ENCODE measurements at places on chromosomes 6 and 20. TPM values are rescaled to one million over a fixed set of nuclear protein-coding genes. Genes with fewer than 3 reads are reported as not detected.

CTCFL gene
- total RNA-seq = 0.90 TPM

BPI gene
- not detected for total RNA-seq

GPR63 gene
- total RNA-seq = 5.9 TPM

SFT2D1 gene
- total RNA-seq = 39.1 TPM

DNAH8 gene
- not detected for total RNA-seq

STX11 gene
- total RNA-seq = 0.11 TPM

NEDD9 gene
- 5.8 TPM for total RNA-seq

ZNF292 gene
- 36.2 TPM for total RNA-seq

KHDC1L gene
- not detected for total RNA-seq

POPDC3 gene
- total RNA-seq = 6.0 TPM

BMP6 gene
- 0.61 TPM for total RNA-seq

SOBP gene
- 3.8 TPM for total RNA-seq

ZNF165 gene
- 5.8 TPM for total RNA-seq

CENPW gene
- 88.2 TPM for total RNA-seq

RUNX2 gene
- 0.26 TPM for total RNA-seq

TBX18 gene
- not detected for total RNA-seq

POU5F1 gene
- 2,134 TPM for total RNA-seq

CCNC gene
- total RNA-seq = 112 TPM

DNA sequence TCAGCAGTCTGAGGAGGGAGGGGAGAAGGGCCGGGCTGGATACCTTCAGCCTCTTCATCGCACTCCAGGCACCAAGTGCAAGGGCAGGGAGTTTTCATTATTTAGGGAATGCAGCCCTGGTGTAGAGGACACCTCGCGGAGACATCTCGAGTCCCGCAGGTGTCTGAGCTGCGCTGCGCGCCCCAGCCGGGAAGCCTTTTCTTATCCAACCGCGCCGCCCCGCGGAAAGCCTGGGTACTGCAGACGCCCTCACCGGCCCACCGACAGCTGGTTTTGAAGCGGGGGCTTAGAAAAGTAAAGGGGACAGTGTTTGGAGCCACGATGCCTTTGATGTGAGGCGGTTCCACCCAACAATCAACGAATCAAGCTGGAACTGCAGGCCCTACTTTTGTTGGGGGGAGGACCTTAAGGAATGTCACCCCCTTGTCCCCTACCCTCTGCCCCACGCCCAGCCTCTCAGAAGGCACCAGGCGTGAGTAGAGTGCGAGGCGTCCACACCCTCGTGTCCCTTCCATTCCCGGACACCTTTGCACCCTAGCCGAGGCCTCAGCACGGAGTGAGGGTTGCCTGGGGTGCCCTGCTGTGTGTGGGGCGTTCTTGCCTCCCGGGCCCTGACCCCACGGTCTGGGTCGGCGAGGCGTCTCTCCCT lies 8.6 kb downstream of the NKX2-2 start:
- peaks cover 39% of the 10 kb centered on the region for H3K27me3 ChIP-seq
- DNase-seq = peak; percentile 81
- H3K4me3 ChIP-seq = peak overlapping the region; percentile 57
- H3K4me1 ChIP-seq = 0 out of 2 replicates have a peak, but pooled peaks cover under 1% of the 10 kb centered on the region

DNA sequence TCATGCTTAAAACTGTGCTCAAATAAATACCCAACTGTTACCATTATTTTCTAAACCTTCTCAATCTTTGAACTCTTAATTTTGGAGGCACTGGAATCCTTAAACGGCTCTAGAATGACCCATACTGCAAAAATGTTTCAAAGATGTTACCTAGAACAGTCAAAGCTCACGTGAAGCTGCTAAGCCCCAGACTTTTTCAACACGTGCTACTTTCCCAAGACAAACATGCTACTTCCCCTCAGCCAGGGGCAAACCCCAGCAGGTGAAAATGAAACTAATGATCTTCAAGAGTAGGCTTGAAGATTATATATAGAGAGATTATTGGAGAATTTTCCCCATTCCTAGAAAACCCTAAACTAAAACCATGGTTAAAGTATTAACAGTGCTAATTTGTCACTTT lies 28.1 kb downstream of the HUS1B start:
- DNase-seq = no peak
- H3K36me3 ChIP-seq = peaks cover 5% of the 10 kb centered on the region
- no peak overlapping the region for H3K27ac ChIP-seq
- H3K4me3 ChIP-seq = no peak overlapping the region
- H3K27me3 ChIP-seq = no peaks in the 10 kb centered on the region

- H3K36me3 ChIP-seq = no peaks in the 10 kb centered on the region
- no peak overlapping the region for H3K4me3 ChIP-seq
- no peaks in the 10 kb centered on the region for H3K27me3 ChIP-seq
- H3K27ac ChIP-seq = no peak overlapping the region
- no peaks in the 10 kb centered on the region for H3K4me1 ChIP-seq
Observed at GRCh38 chr6:88380083-88380482, 213.9 kb upstream of the CNR1 start.

GRCh38 chr20:32999603-33000250 lies 4.5 kb downstream of the SUN5 start:
- DNase-seq = no peak
- H3K4me1 ChIP-seq = no peaks in the 10 kb centered on the region
- H3K27me3 ChIP-seq = no peaks in the 10 kb centered on the region
- no peaks in the 10 kb centered on the region for H3K36me3 ChIP-seq
- H3K4me3 ChIP-seq = no peak overlapping the region

DNA sequence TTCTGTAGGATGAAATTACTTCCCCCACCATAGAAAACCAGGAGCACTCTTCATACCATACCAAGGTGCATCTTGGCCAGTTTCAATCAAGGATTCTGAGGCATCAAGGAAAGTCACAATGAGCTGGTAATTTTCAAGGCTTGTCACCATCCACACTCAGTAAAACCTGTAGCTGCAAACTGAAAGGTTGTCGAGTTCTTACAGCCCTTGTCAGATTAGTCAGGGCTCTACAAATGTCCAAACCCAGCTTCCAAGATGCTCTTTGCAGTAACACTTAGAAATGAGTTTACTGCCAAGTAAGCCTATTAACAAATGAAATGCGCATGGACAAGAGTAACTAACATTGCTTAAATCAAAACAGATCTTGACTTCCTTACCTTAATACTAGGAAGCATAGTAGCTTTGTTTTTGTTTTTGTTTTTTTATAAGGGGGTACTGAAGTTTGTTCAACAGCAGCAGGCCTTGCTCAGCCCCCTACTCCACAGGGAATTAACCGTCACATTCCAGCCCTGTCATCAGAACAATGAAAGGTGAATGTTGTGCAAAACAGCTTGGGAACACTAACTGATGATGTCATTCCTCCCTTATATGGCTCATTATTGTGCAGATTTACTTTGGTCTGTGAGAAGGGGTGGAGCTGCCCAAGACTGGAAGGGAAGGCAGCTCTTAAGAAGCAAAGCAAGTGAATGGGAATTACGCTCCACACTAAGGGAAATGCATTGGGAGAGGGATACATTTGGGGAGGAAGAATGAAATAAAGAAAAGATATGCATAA lies 49.9 kb upstream of the TMEM30A start:
- H3K27ac ChIP-seq = peak overlapping the region; percentile 100
- H3K4me3 ChIP-seq = peak overlapping the region; percentile 68
- no peaks in the 10 kb centered on the region for H3K36me3 ChIP-seq
- peaks cover 14% of the 10 kb centered on the region for H3K4me1 ChIP-seq
- H3K27me3 ChIP-seq = no peaks in the 10 kb centered on the region

DNA sequence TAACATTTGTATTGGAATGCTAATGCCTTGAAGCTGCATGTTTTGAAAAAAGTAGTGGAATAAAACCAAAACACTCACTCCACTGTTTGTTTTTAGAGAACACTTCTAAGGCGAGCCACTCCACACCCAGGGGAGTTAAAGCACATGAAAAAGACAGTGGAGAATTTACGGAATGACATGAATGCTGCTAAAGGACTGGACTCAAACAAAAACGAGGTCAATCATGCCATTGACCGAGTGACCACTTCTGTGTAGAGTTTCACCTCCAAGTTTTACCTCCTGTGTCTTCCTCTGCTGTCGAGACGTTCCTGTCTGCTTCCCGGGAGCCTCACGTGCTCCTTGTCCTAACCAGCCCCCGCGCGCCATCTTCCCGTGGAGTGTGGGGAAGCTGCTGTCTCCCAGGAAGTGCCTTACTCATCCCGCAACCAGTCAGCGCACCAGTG lies 127.8 kb downstream of the LRRC1 start:
- H3K27ac ChIP-seq = no peak overlapping the region
- H3K4me1 ChIP-seq = no peaks in the 10 kb centered on the region
- peak; percentile 40 for DNase-seq
- no peaks in the 10 kb centered on the region for H3K27me3 ChIP-seq
- no peak overlapping the region for H3K4me3 ChIP-seq

- no peak overlapping the region for H3K4me3 ChIP-seq
- H3K27ac ChIP-seq = no peak overlapping the region
- no peaks in the 10 kb centered on the region for H3K4me1 ChIP-seq
- no peaks in the 10 kb centered on the region for H3K36me3 ChIP-seq
- H3K27me3 ChIP-seq = no peaks in the 10 kb centered on the region
Observed at GRCh38 chr6:101276066-101276465, 117.4 kb upstream of the GRIK2 start.

DNA sequence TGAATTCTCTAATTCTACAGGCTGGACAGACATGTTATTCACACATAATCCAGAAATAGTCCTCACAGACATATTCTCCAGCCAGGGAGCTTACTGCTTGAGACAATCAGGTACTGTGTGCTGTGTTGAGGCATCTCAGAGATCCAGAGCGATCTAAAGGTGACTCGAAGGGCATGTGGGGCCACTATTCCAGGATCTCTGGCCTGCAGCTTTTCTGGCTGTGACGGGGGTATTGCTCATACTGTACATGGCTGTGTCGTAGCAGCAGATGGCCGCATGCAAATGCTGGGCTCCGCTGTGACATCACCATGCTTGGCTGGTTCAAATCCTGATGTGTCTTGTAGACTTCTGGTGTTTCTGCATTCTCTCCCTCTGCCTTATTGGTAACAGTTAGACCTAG lies 37.8 kb downstream of the CD109 start:
- H3K27me3 ChIP-seq = no peaks in the 10 kb centered on the region
- no peak overlapping the region for H3K4me3 ChIP-seq
- DNase-seq = no peak

DNA sequence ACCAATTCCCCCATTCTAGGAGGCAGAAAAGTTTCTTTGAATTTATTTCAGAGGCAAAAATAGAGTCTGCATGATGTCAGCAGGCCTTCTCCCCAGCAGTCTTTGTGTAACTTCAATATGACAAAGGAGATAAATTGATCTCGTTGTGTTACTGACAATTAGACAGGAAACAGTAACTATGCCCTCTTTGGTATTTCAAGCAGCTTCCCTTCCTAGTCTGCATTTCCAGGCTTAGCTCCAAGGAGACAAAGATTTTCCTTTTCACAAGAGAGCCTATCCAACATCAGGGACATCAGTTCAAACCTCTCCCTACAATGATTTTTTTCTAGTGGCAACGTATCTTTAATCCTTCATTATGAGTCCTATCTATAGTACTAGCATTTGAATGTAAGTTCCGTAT lies 245.9 kb upstream of the HSF2 start:
- no peak overlapping the region for H3K27ac ChIP-seq
- peaks cover 3% of the 10 kb centered on the region for H3K4me1 ChIP-seq
- no peaks in the 10 kb centered on the region for H3K36me3 ChIP-seq
- no peak for DNase-seq
- H3K4me3 ChIP-seq = no peak overlapping the region

- H3K4me3 ChIP-seq = no peak overlapping the region
- no peak for DNase-seq
- H3K36me3 ChIP-seq = peaks cover 2% of the 10 kb centered on the region
Observed at GRCh38 chr20:36969478-36970186, 18.1 kb upstream of the SAMHD1 start.

GRCh38 chr6:112571488-112572270 lies 224.5 kb downstream of the RFPL4B start:
- no peaks in the 10 kb centered on the region for H3K36me3 ChIP-seq
- no peak overlapping the region for H3K4me3 ChIP-seq
- H3K4me1 ChIP-seq = no peaks in the 10 kb centered on the region
- no peak for DNase-seq
- H3K27me3 ChIP-seq = no peaks in the 10 kb centered on the region
- H3K27ac ChIP-seq = no peak overlapping the region

DNA sequence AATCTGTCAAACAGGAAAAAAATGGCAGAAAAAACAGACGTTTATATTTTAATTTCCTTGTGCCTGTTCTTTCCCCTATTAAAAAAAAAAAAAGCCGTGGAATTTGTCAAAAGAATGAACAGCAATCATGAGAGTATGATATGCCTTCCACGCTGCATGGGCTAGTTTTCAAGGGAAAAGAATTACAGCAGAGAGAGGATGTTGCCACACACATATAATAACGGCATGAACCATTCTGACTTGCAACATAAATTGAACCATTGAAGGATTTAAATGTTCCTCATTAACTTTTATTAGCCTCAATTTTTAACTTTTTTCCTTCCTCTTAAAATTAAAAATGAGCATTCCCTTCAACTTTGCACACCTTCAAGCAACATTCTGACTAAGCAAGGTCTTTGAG lies 301.8 kb downstream of the FOXC1 start:
- H3K27me3 ChIP-seq = no peaks in the 10 kb centered on the region
- H3K4me1 ChIP-seq = peaks cover 2% of the 10 kb centered on the region
- H3K36me3 ChIP-seq = no peaks in the 10 kb centered on the region
- no peak overlapping the region for H3K4me3 ChIP-seq
- H3K27ac ChIP-seq = no peak overlapping the region
- no peak for DNase-seq

- H3K36me3 ChIP-seq = no peaks in the 10 kb centered on the region
- no peaks in the 10 kb centered on the region for H3K4me1 ChIP-seq
- H3K4me3 ChIP-seq = no peak overlapping the region
Observed at GRCh38 chr6:131802347-131802746, 5.5 kb upstream of the ENPP1 start.

DNA sequence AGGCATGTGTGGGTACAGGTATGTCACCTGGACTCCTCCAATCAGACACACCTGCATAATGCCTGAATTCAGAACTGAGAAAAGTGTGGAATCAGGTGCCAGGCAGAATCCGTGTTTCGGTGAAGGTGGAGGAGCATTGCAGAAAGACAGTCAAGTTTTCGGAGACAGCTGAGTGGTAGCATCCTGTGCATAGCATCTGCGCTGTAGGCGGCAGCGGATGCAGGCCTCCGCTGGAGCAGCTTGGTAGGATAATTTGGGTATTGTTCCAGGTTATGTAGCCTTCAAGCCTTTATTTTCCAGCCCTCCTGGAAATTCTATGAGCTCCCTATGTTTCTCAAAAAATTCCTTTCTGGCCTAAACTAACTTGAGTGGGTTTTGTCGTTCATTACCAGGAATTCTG lies 15.5 kb upstream of the ARMC2 start:
- no peak for DNase-seq
- no peaks in the 10 kb centered on the region for H3K27me3 ChIP-seq
- peaks cover 5% of the 10 kb centered on the region for H3K4me1 ChIP-seq
- no peaks in the 10 kb centered on the region for H3K36me3 ChIP-seq
- H3K27ac ChIP-seq = no peak overlapping the region
- H3K4me3 ChIP-seq = no peak overlapping the region

- H3K4me1 ChIP-seq = no peaks in the 10 kb centered on the region
- peaks cover 12% of the 10 kb centered on the region for H3K27me3 ChIP-seq
Observed at GRCh38 chr6:113859349-113860180, 2.4 kb downstream of the MARCKS start.

GRCh38 chr6:73792738-73793137 lies 96.7 kb downstream of the CD109 start:
- H3K36me3 ChIP-seq = no peaks in the 10 kb centered on the region
- H3K4me1 ChIP-seq = no peaks in the 10 kb centered on the region
- H3K27ac ChIP-seq = no peak overlapping the region
- no peak for DNase-seq
- H3K27me3 ChIP-seq = no peaks in the 10 kb centered on the region

GRCh38 chr6:38266921-38267354 lies 372.8 kb downstream of the BTBD9 start:
- H3K27me3 ChIP-seq = no peaks in the 10 kb centered on the region
- peaks cover 23% of the 10 kb centered on the region for H3K4me1 ChIP-seq
- no peak overlapping the region for H3K27ac ChIP-seq
- no peaks in the 10 kb centered on the region for H3K36me3 ChIP-seq
